ENCODE measurements at places on chromosomes 13 and 19.

DNA sequence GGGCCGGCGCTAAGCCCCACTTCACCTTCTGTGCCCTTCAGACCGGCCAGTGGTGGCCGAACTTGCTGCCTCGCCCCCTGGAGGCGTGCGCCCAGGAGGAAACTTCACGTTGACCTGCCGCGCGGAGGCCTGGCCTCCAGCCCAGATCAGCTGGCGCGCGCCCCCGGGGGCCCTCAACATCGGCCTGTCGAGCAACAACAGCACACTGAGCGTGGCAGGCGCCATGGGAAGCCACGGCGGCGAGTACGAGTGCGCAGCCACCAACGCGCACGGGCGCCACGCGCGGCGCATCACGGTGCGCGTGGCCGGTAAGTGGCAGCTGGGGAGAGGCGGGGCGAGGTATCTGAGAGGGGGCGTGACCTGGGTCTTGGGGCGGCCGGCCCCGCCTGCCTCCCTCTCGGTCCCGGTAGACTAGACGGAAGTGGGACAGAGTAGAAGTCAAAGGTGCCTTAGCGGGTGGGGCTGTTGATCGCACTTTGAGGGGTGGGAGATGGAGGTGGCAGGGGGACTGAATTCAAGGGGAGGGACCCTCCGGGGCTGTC lies 5.6 kb downstream of the ICAM5 start:
- no peak for DNase-seq

- no peak for DNase-seq
Measured at GRCh38 chr19:38799104-38799503, 10.1 kb downstream of the LGALS7B start.

GRCh38 chr13:40061466-40062450 lies 406.3 kb downstream of the COG6 start:
- DNase-seq: no peak

GRCh38 chr13:97261254-97262005 lies 39.3 kb downstream of the MBNL2 start:
- DNase-seq: no peak

- DNase-seq: no peak
Measured at GRCh38 chr13:29710511-29710910, 115.0 kb upstream of the SLC7A1 start.

- DNase-seq: no peak
Measured at GRCh38 chr13:39803851-39804250, 148.4 kb downstream of the COG6 start.

DNA sequence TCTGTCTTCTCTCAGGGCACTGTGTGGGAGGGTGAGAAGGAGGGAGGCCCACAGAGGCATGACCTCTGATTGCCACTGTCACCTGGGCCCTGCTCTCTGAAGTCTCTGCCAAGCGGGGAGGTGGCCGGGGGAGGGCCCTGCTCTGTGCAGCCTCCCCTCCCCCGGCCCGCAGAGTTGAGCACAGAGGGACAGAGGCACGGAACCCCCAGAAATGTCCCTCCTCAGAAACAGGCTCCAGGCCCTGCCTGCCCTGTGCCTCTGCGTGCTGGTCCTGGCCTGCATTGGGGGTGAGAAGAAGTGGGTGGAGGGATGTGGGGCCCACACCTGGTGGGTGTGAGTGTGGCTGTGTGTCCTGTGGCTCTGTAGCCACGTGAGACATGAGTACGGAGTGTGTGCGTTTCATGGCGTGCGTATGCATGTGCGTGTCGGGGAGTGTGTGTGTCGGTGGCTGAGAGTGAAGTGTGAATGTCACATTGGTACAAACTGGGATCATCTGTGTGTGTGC lies at the start of gene APOC4:
Gene APOC4 (plus strand): TSS at position 171 of the 505 bp plus-strand sequence. CDS start 41 bp downstream, at position 212.
- DNase-seq: no peak

- no peak for DNase-seq
Measured at GRCh38 chr13:66751691-66752090, 478.4 kb downstream of the PCDH9 start.

GRCh38 chr13:43783820-43784219 lies 3.0 kb downstream of the ENOX1 start:
- DNase-seq: no peak

DNA sequence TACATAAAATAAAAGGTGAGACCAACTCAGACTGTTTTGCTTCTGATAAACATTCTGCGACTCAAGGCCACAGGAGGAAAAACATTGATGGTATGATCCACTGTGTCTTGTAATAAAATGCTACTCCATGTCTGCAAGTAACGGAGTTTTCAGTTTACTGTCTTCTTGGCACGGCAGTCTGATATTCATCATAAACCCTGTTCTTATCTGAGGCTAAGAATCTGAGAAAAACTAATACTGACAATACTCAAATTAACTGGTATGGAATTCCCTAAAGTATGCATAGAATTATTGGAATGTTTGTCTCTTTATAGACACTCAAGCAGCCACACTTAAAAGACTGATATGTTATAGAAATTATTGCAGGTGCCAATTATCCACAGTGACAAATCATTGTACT lies 125.5 kb downstream of the TBC1D4 start:
- no peak for DNase-seq

- no peak for DNase-seq
Measured at GRCh38 chr13:112333756-112334543, 42.2 kb upstream of the SPACA7 start.

DNA sequence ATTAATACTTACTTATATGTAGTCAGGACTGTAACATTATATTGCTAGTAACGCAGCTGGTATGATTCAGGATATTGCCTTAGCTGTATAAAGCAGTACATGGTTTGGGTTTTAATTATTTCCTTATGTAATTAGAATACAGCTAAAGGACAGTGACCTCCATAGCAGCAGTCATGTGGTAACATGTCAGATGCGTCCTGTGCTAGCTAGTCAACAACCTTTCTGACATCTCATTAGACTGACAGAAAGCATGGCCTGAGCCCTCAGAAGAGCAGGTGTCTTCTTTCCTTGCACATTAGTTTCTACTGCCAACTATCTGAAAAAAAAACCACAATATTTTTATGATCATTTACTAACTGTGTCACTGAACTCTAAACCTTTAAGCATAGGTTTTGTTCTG lies 122.2 kb downstream of the MAB21L1 start:
- no peak for DNase-seq

GRCh38 chr13:30932481-30933353 lies at the start of gene TEX26:
Gene TEX26, plus strand, starts transcription at chr13:30932656. Its CDS starts 60 bp downstream, at chr13:30932716.
- no peak for DNase-seq

- no peak for DNase-seq
Measured at GRCh38 chr13:49494645-49495044, 1.1 kb upstream of the PHF11 start.

DNA sequence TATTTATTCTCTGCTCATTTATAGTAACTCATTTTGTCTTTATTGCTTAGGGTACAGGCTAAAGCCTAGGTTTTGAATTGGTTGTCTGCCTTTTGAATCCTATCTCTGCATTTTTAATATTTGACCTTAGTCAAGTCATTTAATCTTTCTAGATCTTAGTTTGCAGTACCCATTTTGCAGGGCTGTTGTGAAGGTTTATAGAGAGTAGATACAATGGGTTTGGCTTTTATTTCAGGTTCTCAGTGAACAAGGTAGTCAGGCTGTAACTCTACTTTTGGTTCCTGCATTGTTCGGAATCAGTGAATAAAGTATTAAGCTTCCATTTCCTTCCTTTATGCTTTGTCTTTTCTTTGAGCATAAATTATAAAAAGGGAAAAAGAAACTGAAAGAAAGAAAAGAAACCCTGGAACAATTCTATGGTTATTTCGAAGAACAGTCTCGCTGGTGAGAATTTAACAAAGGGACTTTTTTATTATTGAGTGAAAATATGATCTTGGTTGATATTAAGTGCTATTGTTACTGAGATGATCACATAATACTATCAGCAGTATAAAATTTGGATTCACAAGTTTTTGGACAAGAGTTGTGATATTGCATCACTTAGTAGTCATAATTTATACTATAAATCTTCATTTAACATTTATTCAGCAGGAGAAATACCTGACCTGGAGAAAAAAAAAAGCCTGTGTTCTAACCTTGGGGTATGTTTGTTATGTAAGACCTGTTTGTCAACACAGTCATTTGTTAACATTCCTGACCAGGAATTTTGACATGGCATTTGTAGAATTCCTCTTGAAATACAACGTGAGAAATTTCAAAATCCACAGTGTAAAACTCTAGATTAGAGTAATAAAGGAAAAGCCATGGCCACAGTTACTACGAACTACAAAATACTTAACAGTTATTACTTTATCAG lies 91.3 kb downstream of the ZMYM2 start:
- DNase-seq: no peak

- no peak for DNase-seq
Measured at GRCh38 chr19:45769821-45770191, 754 bp upstream of the SIX5 start.

DNA sequence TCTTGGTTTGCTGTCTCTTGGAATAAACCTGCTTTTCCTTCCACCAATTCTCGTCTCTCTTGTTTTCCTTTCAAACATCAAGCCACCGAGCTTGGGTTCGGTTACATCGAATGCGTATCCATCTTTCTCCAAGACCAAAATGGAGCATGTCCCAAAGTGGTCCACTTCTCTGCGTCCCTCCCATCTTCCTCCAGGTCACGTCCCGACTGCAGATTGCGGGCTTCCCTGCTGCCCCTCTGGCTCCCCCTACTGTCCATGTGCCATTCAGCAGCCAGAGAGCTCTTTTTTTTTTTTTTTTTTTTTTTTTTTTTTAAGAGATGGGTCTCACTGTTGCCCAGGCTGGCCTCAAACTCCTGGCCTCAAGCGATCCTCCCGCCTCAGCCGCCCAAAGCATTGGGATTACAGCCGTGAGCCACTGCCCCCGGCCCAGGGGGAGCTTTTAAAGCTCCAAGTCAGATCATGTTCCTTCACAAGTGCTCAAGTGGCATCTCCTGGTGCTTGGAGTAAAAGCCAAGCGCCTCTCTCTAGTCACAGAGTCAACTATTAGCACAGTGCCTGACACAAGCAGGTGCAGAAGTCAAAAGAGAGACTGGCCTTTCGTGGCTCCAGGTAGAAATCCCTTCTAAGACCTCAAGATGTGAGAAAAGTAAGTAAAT lies 10.0 kb downstream of the COL5A3 start:
- peak; percentile 71 for DNase-seq

- DNase-seq: no peak
Measured at GRCh38 chr19:3099347-3100145, 5.4 kb downstream of the GNA11 start.

DNA sequence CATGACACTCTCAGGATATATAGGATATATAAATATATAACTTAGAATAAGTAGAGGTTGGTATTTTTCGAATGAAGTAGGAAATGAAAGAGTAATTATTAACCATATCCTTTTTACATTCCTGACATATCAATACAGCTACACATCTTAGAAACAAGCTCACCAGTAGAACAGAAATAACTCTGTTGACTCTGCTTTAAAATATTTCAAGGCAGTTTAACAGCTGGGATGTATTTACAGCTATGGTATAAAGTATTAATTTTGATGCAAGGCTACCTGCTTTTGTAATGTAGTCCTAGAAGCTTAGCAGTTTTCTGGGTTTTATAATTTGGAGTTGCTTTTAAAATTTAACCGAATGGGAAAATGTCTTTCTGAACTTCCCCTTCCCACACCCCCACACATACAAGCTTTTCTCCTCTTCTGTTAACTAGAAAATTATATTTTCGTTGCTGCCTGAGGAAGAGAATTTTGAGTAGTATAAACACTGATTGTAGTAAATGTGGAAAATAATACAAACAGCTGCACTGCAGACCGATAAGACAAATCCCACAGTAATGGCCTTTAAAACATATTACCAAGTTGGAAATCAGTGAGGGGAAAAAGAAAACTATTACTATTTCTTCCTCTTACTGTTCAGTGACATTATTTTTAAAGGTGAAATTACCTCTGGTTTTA lies 147.7 kb downstream of the GGACT start:
- no peak for DNase-seq

- no peak for DNase-seq
Measured at GRCh38 chr13:44622261-44622660, 46.1 kb upstream of the TSC22D1 start.

DNA sequence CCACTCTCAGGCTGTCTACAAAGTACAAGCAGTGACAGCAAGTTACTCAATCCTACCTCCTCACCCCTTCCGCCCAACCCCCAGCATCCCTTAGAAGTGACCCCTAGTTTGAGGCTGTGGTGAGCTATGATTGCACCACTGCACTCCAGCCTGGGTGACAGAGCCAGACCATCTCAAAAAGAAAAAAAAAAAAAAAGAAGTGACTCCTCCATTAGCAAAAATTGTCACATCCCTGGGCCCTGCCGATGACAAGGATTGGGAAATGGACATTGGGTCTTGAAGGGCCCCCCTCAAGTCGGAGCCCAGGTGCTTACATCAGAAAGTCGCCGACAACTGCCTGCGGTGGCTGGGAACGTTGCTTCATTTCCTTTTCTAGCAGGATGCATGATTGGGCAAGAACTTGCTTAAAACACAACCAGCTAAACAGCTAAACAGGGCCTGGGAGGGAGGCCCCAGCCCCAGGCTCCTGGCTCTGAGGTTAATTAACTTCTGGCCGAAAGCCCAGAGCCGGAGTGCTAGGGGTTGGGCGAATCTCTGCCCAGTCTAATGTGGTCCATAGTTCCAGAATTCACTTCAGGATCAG lies 15.3 kb downstream of the RAB3D start:
- no peak for DNase-seq

DNA sequence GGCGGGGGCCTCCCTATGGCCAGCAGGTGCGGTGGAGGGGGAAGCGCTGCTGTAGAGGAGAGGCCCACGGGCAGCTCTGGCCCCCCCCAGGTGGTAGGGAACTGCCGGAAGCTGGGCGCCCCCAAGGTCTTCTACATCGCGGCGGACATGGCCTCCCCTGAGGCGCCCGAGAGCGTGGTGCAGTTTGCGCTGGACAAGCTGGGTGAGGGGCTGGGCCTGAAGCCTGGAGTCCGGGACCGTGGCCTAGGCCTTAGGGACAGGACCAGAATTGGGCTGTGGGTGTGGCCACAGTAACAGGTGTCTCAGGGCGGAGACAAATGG lies 3.8 kb upstream of the RPL36 start:
- DNase-seq: no peak

GRCh38 chr13:104782741-104783140 lies 1716.5 kb upstream of the SLC10A2 start:
- DNase-seq: no peak

- no peak for DNase-seq
Measured at GRCh38 chr19:7658219-7658686, 10.6 kb upstream of the RETN start.

GRCh38 chr19:12838182-12838885 lies at the start of gene MAST1:
Gene MAST1, plus strand, starts transcription at chr19:12838515. Its CDS starts 58 bp downstream, at chr19:12838573.
- DNase-seq: peak; percentile 58

GRCh38 chr19:45972947-45973540 lies 621 bp downstream of the NOVA2 start:
- DNase-seq: no peak
